ENCODE measurements at places on chromosomes 12 and 14. TPM values are rescaled to one million over a fixed set of nuclear protein-coding genes. Genes with fewer than 3 reads are reported as not detected.

The NGB gene
- not detected for total RNA-seq

The BCL2L14 gene
- total RNA-seq: not detected

The DBX2 gene
- not detected for total RNA-seq

The FGF6 gene
- not detected for total RNA-seq

The FSCB gene
- total RNA-seq: not detected

The KERA gene
- total RNA-seq: not detected

The PLEKHG3 gene
- 42.5 TPM for total RNA-seq

The HAL gene
- total RNA-seq: 0.21 TPM

The DPY19L2 gene
- total RNA-seq: 2.6 TPM

The TAS2R9 gene
- total RNA-seq: not detected

The PMCH gene
- total RNA-seq: not detected

The KRT71 gene
- total RNA-seq: not detected

The BEGAIN gene
- total RNA-seq: 11.8 TPM

The KRT79 gene
- total RNA-seq: 0.21 TPM

The PTGDR gene
- total RNA-seq: not detected

The OTX2 gene
- total RNA-seq: not detected

The B4GALNT1 gene
- 37.8 TPM for total RNA-seq

The AQP6 gene
- not detected for total RNA-seq

The RAPGEF3 gene
- 0.72 TPM for total RNA-seq

The MYF6 gene
- total RNA-seq: not detected

The OR11H7 gene
- total RNA-seq: not detected

The IPO8 gene
- 12.1 TPM for total RNA-seq

The SERPINA10 gene
- not detected for total RNA-seq

The RIMKLB gene
- total RNA-seq: 16.4 TPM

The PTPRB gene
- 0.93 TPM for total RNA-seq

The TAS2R8 gene
- total RNA-seq: not detected

The INHBE gene
- 0.12 TPM for total RNA-seq

The HOXC12 gene
- not detected for total RNA-seq

The USP44 gene
- total RNA-seq: not detected

The APOLD1 gene
- total RNA-seq: 0.25 TPM

The DPF3 gene
- 0.23 TPM for total RNA-seq

The ASPG gene
- total RNA-seq: not detected

The GDF3 gene
- not detected for total RNA-seq

The PRPH gene
- 1.7 TPM for total RNA-seq

The ADSS1 gene
- total RNA-seq: 7.8 TPM

The TEAD4 gene
- 46.8 TPM for total RNA-seq

The AREL1 gene
- 25.0 TPM for total RNA-seq

The KCNK13 gene
- total RNA-seq: 0.09 TPM

The ZNF605 gene
- total RNA-seq: 3.3 TPM

The HOXC6 gene
- total RNA-seq: 5.4 TPM

The CCDC196 gene
- not detected for total RNA-seq

The ANO2 gene
- total RNA-seq: not detected

The ERH gene
- 340 TPM for total RNA-seq

The SLC39A9 gene
- total RNA-seq: 40.0 TPM

The FRS2 gene
- 11.3 TPM for total RNA-seq

The OVCH1 gene
- not detected for total RNA-seq

The C12orf54 gene
- not detected for total RNA-seq

The ADCY6 gene
- total RNA-seq: 15.8 TPM

The NXPH4 gene
- 6.8 TPM for total RNA-seq

The PLEKHD1 gene
- total RNA-seq: not detected

The RHOF gene
- total RNA-seq: 198 TPM

The LTB4R2 gene
- 5.7 TPM for total RNA-seq

The ZFHX2 gene
- 1.2 TPM for total RNA-seq

The EPYC gene
- not detected for total RNA-seq

The SERPINA1 gene
- 3.1 TPM for total RNA-seq
